A673 (cell line): ENCODE measurements at places on chromosomes 13 and 19. TPM values are rescaled to one million over a fixed set of nuclear protein-coding genes. Genes with fewer than 3 reads are reported as not detected.

SMAD9 gene
- total RNA-seq, result 23.3 and 24.6 TPM in 2 replicates

PTH2 gene
- total RNA-seq, result not detected in 2 replicates

APC2 gene
- total RNA-seq, result 1.3 and 1.9 TPM in 2 replicates

PRRG2 gene
- 1.5 and 1.9 TPM in 2 replicates for total RNA-seq

ZNF534 gene
- not detected in 2 replicates for total RNA-seq

CDX2 gene
- not detected in 2 replicates for total RNA-seq

KIR3DL1 gene
- total RNA-seq, result not detected in 2 replicates

ZNF415 gene
- 1.7 TPM in 2 replicates for total RNA-seq

UBE2L5 gene
- 0.21 TPM in 1 of 2 replicates, not detected in the other for total RNA-seq

LRG1 gene
- 0.20 TPM in 1 of 2 replicates, not detected in the other for total RNA-seq

WDFY2 gene
- 45.5 and 50.3 TPM in 2 replicates for total RNA-seq

MEIOSIN gene
- not detected in 2 replicates for total RNA-seq

DHDH gene
- total RNA-seq, result not detected in 2 replicates

TDRD12 gene
- 0.26 and 0.64 TPM in 2 replicates for total RNA-seq
